ENCODE measurements at places on chromosomes 5 and 9. TPM values are rescaled to one million over a fixed set of nuclear protein-coding genes. Genes with fewer than 3 reads are reported as not detected.

DNA sequence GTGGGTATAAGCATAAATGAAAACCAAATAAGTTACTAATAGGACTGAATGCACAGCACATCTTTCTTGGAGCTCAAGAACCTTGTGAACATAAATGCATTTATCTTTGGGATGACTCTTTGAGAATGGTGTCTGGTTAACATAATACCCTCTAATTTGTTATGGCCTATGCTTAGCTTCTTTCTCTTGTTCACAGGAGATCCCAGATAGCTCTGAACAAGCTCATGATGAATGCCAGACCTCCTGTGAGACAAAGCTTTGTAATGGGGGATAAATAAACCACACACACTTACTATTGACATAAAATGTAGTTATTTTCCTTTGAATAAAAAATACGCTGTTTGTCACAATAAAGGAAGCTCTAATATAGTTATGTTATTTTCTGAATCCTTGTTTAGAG lies 111.5 kb downstream of the PSAT1 start:
- ATAC-seq = no peak

DNA sequence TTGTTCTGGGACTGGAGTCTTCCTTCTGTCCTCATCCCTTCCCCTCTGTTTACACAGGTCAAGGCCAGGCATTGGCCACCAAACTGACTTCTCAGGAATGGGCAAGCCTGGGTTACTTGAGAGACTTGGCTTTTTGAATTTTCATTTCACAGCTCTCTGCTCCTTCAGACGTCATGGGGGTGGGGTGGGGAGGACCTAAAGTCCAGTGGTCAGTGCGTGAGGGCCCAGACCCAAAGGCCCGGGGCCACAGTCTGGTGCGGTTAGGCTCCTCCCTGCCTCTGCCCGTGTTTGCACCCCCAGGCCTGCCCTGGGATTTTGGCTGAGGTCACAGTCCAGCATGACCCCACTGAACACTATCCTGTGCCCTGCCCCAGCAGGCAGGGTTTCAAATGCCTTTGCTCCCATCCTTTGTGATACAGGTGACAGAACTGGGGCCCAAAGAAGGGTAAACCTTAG lies 4.1 kb upstream of the CXXC5 start:
- ATAC-seq = no peak

GRCh38 chr5:43564289-43564850 lies 7.5 kb upstream of the PAIP1 start:
- ATAC-seq = no peak

- ATAC-seq = no peak
Observed at GRCh38 chr5:19855031-19855430, 133.0 kb downstream of the CDH18 start.

DNA sequence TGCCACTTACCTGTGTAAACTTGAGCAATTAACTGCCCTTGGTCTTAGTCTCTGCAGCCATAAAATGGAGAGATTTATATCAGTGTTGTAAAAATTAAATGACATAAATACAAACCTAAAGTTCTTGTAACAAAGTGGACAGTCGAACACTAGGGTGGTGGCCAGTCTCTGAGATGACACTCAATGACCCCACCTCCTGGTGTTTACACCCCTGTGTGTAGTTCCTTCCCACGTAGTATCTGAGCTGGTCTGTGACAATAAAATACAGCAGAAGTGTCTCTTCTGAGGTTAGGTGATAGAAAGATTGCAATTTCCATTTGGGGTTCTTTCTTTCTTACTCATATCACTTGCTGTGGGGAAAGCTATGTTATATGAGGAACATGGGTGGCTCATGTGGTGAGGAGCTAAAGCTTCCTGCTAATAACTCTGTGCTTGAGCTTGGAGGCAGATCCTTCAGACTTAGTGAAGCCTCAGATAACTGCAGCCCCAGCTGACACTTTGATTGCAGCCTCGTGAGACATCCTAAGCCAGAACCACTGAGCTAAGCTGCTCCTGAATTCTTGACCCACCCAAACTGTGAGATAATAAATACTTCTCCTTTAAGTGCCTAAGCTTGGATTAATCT lies 173.4 kb upstream of the CHD1 start:
- ATAC-seq = no peak

DNA sequence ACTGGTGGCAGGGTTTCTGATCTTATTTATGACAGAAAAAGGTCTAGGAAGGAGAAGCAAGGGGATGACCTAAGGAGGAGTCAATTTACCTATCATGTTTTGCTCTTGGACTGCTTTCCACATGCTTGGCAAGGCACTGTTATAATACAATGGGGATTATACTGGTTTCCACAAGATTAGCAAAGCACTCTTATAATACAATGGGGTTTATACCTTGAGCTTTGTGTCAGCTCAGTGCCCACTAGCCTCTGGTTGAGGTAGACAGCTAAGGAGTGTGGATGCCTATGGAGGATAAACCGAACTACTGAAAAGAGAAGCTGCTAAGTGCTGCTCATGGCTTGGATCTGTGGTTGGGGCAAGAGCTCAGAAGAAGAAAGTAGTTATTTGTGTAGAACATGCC lies 68.7 kb downstream of the MRPS27 start:
- ATAC-seq = no peak

DNA sequence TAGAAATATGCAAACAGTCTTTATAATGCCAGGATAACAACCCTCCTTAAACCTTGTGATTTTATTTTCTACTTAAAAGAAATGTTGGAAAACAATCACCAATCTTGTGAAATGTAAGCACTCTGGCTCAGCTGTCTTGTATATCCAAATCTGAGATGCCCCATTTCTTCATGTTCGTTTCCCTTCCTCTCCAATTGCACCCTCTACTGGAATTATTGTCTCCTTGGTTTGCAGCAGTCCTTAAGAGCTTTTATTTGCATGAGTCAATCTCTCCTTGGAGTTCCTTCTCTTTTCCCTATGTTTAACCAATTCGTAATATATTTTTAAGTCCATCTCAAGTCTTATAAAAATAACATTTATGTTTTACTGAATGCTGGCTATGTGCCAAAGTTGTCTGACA lies 362.0 kb upstream of the CDH10 start:
- no peak for ATAC-seq

GRCh38 chr9:134178394-134178767 lies 14.0 kb upstream of the RNU6ATAC start:
- no peak for ATAC-seq

DNA sequence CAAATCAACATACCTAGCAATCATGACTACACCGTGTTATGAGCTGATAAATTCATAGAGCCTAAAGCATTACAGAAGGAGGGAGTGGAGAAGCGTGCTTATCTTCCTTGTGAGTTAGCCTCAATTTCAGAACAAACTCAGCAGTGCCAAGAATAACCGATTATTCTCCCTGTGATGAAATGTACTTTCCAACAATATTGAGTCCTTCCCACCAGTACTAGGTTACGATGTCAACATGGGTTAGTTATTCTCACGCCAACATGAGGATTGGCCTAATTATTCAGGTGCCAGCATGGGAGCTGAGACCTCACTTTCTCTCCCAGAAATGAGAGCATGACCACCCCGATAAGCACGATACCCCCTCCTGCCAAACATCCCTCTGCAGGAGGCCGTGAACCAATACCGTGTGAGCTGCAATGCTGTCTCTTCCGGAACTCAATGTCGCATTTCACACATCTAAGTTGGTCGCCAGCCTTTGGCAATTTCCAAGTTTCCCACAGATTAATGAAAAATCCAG lies 193.7 kb downstream of the ENC1 start:
- ATAC-seq = no peak

CAMK4 gene
- 36.0 TPM for total RNA-seq

CEL gene
- total RNA-seq = 1.2 TPM

FGD3 gene
- total RNA-seq = 80.2 TPM

ROR2 gene
- 0.08 TPM for total RNA-seq

FBLL1 gene
- 1.1 TPM for total RNA-seq
